Spleen (tissue), 13 donors: ENCODE measurements at places on chromosomes 12 and 14. TPM values are rescaled to one million over a fixed set of nuclear protein-coding genes. Genes with fewer than 3 reads are reported as not detected.

DNA sequence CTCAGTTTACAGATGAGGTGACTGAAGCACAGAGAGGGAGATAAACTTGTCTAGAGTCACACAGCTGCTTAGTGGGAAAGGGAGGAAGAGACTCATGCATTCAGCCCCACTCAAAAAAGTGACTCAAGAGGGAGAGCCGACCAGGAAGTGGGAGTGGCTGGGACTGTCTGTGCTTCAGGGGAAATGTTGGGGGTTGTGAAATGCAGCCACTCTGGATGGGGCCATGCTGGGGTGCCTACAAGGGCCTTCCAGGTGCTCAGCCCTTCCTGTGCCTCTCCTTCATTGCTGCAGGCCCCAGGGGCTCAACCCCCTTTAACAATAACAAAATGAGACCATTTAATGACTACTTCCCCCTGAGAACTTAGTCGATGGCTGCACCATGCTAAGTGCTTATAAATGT, 41.8 kb downstream of the CACNA1C start:
- no peak for DNase-seq

The KRT2 gene
- 0.52 TPM for total RNA-seq

DNA sequence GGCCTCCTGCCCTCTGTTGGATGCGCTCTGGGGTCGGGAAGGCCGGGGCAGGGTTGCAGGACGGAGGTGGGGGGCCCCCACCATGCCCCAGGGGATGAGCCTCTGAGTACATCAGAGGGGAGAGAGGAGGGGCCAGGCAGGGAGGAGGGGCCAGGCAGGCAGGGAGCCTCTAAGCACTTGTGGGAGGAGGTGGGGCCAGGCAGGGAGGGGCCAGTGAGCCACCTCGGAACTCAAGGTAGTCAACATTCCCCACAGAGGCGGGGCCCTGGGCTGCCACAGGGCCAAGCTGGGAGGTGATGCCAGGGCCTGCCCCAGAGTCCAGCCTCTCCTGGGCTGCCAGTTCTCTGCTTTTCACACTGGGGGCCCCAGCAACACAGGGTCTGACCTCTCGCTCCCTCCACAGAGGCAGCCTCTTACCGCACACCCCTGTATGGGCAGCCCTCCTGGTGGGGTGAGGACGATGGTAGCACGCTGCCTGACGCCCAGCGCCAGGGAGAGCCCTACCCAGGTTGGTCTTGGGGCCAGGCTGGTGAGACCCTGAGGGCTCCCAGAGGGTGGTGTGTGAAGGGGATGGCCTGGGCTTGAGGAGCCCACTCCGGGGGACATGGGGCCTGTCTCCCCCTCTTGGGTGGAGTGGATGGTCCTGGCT, 17.4 kb downstream of the CEP170B start:
- DNase-seq: peak; percentile 68

The CAPZA3 gene
- total RNA-seq: not detected

The KRT7 gene
- total RNA-seq: 0.73 TPM

DNA sequence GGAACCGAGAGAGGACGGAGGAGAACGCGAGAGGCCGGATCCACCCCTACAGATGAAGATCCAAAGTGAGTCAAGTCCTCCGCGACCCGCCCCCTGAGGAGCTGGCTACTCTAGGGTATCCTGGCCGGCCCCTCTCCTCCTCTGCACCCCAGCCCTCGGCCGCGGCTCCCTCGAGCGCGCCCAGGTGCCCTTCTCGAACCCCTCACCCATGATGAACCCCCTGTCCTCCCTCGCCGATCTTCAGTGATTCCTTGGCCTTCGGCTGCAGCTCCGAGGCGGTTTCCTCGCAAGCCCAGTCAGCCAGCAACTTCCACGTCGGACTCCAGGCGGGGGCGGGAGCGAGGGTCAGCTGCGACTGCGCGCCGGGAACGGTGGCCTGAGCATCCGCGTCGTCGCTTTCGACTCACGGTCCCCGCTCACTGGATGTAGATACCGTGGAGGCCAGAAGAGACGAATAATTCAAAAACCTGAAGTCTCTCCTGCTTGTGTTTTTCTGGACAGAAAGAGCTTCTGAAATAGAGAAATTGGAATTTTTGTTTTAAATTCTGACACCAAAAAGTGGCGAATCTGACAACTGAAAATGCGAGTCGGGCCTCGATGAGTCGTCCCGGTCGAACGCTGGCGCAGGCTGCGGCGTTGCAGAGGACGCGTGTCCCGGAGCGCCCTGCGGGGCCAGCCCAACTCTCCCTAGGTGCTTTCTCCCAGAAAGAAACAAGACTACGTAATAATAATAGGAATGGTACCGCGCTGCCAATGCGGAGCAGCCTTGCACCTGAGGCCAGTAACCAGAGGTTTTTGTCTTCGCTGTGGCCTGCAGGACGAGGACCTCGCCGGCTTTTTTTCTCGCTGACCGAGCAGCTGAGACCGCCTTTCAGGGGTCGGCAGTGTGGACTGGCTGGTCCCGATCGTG, at the start of gene ARL1:
TSS of gene ARL1 (minus strand) at position 337 of the 910 bp plus-strand sequence. CDS start at position 210, 127 bp downstream.
- peak; percentile 95 for DNase-seq

The FGF6 gene
- not detected for total RNA-seq

- no peak for DNase-seq
Measured at GRCh38 chr14:94127330-94127729, 2.1 kb downstream of the IFI27L2 start.

DNA sequence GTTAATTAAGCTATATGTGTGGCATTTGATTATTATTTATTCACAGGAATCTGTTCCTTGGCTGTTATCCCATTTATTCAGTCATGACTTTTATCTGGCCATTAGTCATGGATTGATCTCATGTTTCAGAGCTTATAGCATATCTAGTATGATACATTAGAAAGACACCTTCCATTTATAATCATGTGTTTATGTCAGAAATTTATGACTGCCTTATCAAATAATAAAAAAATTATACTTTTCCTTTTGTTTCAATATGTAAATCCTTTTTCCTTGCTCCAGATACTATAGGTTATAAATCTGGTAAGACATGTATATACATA, 248.0 kb upstream of the PDE3A start:
- no peak for DNase-seq

DNA sequence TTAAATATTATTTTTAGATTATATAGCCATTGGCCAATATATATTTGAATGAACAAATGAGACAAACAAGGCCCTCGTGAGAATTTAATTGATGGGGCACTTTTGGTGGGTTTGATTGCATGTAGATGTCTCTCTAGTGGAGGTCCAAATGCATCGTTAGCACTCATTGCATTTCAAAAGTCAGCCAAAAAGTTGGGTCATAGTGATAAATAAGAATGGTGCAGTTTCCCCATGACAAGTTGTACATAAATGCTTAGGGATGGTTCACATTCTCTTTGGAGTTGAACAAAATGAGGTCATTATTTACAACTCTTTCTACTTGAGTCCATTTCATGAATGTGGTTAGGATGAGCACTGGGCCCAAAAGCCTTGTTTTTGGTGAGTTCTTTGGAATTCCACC, 1.0 kb downstream of the BEST3 start:
- DNase-seq: no peak

The CACNA2D4 gene
- 11.8 TPM for total RNA-seq

GRCh38 chr12:68040450-68041075, 51.3 kb downstream of the IFNG-AS1 start:
- DNase-seq: no peak

DNA sequence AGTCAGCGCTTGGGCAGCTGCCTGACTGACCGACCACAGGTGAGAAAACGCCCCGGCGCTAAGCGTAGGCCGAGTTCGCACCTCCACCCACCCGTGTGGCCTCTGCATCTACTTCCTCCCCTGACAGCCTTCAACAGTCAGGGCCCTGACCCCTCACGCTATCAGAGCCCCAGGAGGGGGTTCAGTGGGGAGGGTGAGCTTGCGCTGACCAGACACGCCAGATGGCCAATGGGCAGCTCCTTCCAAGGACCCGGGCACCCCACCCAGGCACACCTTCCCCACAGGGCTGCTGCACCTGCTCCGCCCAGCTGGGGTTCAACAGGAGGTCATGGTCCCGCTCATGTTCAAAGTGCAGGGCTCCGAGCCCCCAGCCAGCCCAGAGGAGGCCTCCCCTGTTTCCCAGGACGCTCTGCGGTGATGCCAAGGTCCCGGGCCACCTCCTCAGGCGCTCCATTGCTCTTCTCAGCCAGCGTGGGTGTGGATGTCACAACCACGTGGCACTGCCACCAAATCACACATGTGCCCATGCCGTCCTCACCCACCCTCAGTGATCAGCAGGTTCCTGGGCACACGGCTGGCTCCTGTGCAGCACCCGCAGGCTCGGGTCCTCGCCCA, 48.7 kb upstream of the BCL11B start:
- no peak for DNase-seq

DNA sequence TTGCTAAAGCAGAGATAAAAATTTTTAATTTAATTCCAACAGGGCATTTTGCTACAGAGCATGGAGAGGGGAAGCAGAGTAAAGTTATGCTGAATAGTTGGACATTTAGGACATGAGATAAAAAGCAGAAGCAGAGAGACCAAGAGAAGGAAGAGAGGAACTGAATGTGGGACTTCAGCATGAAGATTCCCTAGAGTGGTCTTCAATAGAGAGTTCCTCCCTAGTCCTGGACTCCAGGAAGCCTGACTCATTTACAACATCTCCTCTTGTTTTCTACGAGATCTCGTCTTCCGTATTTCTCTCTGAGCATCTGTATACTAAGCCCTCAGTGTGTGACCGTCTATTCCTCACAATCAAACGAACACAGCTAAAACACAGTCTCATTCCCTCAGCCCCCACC, 35.2 kb upstream of the IFT81 start:
- DNase-seq: no peak

GRCh38 chr12:124720004-124720680, 143.5 kb downstream of the SCARB1 start:
- no peak for DNase-seq

The NID2 gene
- 10.8 TPM for total RNA-seq

- no peak for DNase-seq
Measured at GRCh38 chr12:14982562-14982961, 9.7 kb downstream of the PDE6H start.

DNA sequence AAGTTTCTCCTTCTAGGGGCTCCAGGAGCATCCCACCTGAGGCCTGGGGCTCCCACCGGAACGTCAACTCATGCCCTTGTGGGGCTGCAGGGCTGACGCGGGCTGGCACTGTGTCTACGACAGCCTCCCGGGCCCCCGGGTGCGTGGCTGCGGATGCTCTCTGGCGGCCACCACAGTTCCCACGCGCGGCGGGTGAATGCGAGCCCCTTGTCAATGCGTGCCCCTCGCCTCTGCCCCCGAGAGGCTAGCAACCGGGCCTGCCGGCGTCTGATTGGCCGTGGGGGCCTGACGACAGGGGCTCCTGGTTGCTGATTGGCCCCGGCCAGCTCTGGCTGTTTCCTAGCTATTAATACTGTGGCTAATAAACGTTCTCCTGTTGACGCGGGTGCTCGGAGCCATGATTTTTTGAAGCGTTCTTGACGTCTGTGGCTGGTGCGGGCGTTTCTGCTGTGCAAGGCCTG, 1.8 kb upstream of the MEG3 start:
- peak; percentile 78 for DNase-seq
